Activated CD8-positive, alpha-beta memory T cell treated with anti-CD3 and anti-CD28 coated beads, Interleukin-2, amount 50 U/mL, for 4 hours (primary cell): ENCODE measurements at places on chromosomes 12 and 14.

GRCh38 chr12:132488127-132489077 is 1.5 kb upstream of the FBRSL1 start:
- DNase-seq = peak; percentile 37

DNA sequence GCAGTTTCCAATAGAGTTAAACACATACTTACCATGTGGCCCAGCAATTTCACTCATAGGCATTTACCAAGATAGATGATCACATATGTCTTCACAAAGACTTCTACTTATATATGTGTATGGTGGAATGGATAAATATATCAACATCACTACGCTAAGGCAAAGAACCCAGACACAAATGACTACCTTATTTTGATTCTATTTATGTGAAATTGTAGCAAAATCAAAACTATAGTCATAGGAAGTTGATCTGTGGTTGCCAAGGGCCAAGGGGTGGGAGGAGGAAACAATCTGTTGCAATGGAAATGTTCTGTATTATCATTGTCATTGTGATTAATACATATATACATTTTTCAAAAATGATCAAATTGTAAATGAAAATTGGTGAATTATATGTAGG is 47.7 kb upstream of the ANP32D start:
- no peak for DNase-seq

DNA sequence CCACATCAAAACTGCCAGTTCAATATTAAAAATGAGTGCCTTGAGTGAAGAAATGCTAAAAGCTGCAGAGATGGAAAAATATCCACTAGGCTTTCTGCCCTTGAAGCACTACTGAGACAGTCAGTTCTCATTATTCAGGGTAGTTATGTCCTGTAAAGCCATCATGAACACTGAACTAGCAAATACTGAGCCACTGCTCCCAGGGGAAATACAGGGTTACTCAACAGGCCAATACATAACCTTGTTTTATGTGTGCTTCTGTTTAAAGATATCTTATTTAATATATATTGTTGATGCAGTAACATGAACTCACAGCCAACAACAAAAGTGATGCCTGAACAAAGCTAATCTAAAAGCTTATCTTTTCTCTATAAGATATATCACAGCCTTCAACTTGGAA is 3.3 kb downstream of the RAD52 start:
- DNase-seq = no peak

- DNase-seq = no peak
Observed at GRCh38 chr12:78756936-78757335, 107.6 kb upstream of the SYT1 start.

GRCh38 chr12:95474660-95474958 is 657 bp downstream of the METAP2 start:
- DNase-seq = no peak

GRCh38 chr12:53956251-53956887 is 1.7 kb downstream of the HOXC12 start:
- DNase-seq = no peak

- DNase-seq = no peak
Observed at GRCh38 chr12:112107306-112108201, 1.0 kb downstream of the NAA25 start.

- DNase-seq = no peak
Observed at GRCh38 chr12:90253136-90253535, 544.5 kb upstream of the ATP2B1 start.

DNA sequence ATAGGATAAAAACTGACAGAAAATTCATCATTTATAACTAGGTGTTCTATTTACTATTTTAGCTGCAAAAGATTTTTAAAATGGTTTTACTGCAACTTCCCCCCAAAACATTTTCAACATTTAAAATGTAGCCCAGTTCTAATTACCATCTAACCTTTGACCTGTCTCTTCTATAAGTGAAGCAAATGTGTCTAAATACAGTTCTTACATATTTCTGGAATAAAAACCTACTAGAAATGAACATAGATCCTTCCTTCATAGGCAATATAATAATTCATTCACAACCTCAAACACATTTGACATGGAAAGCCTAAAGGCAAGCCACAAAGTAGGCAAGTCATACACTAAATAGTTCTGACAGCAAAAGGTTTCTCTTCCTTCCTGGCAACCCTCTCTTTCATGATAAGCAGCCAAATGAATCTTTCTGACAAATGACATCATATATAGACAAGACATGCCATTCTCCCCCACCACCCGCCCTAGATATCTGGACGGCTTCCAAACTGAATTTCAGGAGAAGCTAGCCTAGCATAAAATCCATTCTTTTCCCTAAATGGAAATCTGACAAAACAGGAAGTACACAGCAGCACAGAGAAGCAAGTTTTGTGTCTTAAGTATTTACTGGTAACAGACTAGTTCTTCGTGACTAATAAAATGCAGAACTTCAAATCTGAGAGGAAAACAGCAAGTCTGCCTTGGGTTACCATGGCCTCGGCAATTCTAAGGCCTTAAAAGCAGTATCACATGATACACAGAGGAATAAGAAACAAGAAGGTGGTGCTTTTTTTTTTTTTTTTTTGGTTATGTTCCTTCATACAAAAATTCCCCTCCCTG is 17.2 kb upstream of the ARID4A start:
- DNase-seq = no peak

DNA sequence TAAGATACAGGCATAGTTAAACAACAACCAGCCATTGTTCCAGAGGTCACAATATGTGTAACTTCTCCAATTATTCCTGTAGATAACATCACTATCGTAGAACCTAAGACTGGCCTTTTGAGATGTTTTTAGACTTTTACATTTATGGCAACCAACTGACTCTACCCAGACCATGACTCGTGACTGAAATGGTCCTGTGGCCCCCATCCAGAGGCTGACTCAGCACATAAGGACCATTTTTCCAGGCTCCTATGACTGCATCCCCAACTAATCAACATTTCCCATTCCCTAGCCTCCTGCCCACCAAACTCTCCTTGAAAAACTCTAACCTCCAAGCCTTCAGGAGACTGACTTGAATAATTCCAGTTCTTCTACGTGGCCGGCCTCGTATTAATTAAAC is 52.6 kb upstream of the NID2 start:
- no peak for DNase-seq

DNA sequence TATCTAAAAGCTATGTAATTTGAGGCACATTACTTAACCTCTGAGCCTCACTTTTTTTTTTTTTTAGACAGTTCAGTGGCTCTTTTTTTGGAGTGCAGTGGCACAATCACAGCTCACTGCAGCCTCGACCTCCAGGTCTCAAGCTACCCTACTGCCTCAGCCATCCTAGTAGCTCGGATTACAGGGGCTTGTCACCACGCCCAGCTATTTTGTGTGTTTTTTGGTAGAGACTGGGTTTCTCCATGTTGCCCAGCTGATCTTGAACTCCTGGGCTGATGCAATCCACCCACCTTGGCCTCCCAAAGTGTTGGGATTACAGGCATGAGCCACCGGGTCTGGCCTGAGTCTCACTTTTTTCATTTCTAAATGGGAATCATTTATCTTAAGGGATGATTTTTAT is 192.0 kb upstream of the PDZRN4 start:
- no peak for DNase-seq

DNA sequence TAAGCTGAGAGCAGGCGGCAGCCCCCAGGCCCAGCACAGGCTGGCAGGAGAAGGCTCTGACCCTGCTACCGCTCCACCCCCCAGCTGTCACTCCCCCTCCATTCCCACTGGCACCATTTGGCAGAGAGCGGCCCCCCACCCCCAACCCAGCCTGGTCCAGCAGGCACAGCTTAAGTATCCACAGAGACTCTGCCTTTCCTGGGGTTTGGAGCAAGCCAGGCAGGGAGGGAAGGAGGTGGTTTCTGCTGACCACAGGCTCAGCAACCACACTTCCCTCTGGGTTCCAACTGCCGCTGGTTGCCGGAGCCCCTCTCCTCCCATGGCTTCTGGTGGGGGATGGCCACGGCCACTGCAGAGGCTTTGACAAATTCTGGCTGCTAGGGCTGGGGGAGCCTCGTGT is 30.5 kb upstream of the CCND2 start:
- no peak for DNase-seq

- no peak for DNase-seq
Observed at GRCh38 chr12:11543457-11544158, 105.9 kb upstream of the ETV6 start.

DNA sequence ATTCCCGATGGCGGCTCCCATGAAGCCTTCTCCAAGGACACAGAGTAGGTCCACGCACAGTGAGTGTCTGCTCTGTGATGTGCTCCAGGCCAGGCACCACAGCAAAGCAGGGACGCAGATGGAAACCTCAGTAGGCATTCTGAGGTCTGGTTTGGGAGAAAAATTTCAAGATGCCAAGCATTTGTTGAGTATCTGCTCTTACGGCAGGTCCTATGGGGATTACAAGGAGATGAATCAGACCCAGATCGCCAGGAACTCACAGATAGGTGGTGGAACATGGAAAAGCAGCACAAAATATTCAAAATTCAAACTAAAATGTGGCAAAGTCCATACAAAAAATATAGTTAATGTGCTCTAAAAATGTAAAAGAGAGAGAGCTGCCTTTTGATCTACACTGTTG is 684.9 kb upstream of the TMEM132C start:
- DNase-seq = no peak
